Stimulated activated naive CD4-positive, alpha-beta T cell treated with Interleukin-2 at 50 U/mL for 16 hours (primary cell): ENCODE measurements at places on chromosomes 16 and 17.
A peak's percentile ranks its signal among the peaks of the same experiment; 100 is the strongest.

DNA sequence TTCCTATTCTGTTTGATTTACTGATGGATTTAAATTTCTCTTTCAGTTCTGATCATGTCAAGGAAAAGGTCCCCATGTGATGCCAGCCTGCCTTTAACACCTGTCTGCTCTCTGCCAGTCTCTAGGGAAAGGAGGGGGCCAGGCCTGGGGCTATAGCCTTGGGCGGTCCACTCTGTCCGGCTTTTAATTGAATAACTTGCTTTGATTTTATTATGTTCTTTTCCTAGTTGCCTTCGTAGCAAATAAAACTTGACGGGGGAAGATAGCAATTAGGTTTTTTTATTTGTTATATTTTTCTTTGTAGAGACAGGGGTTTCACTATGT, 47.6 kb downstream of the ABAT start:
- no peak for DNase-seq

DNA sequence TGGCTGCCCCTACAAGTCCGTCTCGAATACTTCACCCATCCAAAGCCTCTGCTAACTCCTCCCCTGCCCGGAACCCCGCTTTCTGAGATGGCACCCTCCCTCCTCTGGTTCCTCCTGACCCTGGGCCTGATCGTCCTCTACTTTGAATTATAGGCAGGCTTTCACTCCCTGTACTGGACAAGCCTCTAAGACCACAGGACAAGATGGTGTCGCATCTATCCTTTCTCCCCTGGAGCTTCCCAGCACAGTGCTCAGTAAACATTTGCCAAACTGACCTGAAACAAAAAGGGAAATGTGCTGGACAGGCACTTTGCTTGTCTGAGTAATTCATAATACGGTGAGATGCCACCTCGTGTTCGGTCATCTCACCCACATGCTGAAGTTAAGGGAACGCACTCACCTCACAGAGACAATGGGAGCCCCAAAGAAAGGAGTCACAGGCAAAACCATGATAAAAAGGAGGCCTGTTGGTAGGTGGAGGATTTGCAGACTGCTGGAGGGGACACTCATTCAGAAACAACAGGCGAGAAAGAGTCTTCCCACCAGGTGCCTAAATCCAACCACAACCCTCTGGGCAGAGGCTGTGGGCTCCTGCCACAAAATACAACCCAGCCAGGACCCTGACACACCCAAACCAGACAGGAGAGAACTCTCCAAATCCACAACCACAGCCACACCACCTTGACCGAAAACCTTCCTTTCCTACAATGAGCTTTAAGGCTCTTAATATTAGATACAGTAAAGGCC, 28.2 kb downstream of the SNN start:
- DNase-seq = no peak

- no peak for DNase-seq
Observed at GRCh38 chr17:62178579-62178978, 113.5 kb upstream of the MED13 start.

DNA sequence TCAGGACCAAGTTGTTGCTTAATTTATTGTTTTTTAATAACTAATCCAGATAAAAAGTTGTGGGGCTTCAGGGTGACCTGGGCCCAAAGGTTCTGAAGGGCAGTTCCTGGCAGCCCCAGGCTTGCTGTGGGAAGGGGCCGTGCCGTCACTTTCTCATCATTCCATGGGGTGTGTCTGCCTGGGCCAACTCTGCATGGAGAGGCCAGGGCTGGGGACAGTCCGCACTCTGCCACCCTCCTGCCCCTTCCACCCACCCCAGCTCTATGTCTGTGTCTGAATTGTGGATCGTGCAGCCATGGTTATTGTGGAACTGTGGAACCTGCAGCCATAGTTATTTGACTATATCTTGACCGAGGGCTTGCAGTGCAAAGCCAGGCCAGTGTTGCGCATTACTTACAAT, 4.0 kb downstream of the LIMD2 start:
- DNase-seq = no peak

DNA sequence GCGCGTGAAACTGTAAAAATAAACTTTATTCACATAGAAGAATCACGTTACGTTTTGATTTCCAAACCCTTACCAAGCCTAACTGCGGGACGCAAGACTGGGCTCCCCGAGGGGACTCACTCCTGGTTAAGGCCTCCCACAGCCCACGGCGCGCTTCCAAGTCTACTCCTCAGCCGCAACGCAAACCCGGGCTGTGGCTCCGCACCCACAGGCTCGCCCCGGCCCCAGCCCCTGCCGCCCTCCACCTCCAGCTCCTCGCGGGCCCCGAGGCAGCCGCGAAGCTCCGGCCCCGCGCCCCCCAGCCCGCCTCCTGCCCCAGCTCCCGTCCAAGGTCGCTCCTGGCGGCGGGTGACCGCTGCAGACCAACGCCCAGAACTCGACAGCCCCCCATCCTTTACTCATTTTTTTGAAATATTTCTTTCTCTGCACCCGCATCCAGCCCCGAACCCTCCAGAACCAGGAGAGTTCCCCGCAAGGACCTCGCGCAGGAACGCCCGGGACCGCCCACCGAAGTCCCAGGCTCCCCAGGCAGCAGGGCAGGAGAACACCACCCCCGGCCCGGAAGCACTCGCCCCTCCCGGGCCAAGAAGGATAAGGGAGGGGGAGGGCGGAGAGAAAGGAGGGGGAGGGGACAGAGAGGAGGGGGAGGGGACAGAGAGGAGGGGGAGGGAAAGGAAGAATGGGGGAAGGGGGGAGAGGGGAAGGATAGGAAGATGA, 912 bp downstream of the USP22 start:
- peak; percentile 71 for DNase-seq

GRCh38 chr16:57637965-57638364, 9.5 kb downstream of the ADGRG1 start:
- DNase-seq = no peak

- DNase-seq = no peak
Observed at GRCh38 chr16:79429381-79430190, 171.0 kb downstream of the MAF start.

DNA sequence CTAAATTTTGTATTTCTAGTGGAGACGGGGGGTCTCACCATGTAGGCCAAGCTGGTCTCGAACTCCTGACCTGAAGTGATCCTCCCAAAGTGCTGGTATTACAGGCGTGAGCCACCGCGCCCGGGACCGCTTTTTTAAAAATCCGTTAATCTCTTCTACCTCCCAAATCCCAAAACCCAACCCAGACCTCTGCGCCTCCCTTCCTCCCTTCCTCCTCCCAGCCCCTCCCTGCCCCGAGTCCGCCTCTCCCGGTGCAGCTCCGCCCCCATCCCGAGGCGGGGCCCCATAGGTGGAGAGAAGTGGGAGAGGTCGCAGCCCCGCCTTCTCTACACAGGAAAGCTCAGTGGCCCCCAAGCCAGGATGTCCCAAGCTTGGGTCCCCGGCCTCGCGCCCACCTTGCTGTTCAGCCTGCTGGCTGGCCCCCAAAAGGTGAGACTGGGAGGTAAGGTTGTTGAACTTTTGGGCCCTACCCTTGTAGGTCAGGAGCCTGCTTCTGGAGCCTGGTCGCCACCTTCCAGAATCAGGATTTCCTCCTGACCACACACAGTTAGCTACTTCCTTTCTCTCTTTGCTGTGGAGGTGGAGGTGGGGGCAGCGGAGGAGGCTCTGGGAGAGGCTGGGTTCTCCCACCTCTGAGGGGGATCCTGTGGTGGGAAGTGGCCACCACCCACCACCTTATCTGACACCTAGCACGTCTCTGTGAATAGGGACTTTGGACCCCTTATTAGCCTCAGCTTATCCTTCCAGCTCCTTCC, at the start of gene TMEM92:
Gene TMEM92, plus strand, starts transcription at position 325 of the 755 bp plus-strand sequence. Its CDS starts 36 bp downstream, at position 361.
- no peak for DNase-seq
